ENCODE measurements at places on chromosomes 16 and 17.

GRCh38 chr16:69566981-69567680 lies 1.4 kb downstream of the NFAT5 start:
- DNase-seq: peak; percentile 26

DNA sequence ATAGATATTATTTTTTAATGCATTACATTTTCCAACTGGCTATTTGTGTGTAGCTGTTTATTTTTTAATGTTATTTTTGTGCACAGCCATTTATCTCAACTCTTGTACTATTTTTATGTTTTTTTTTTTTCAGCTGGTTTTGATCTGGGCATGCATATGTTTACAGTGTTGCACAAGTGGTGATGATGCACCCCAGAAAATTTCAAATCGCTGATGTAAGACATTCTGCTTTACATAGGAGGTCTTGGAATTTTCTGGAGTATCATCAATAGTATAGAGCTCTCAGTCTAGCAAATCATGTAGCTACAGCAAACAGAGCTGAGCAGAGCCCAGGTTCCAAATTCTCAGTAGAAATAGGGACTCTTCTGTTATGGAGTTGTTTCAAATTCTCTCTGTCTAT lies 30.2 kb downstream of the CACNG5 start:
- no peak for DNase-seq

GRCh38 chr17:10031127-10031526 lies 126.1 kb upstream of the RCVRN start:
- DNase-seq: no peak

GRCh38 chr17:248337-249235 lies 67.1 kb upstream of the DOC2B start:
- no peak for DNase-seq
